T-helper 17 cell (primary cell): ENCODE measurements at places on chromosomes 4 and X.
A peak's percentile ranks its signal among the peaks of the same experiment; 100 is the strongest.

- no peak for DNase-seq
These were observed 18.3 kb downstream of the BLOC1S4 start for GRCh38 chr4:6734165-6734786.

DNA sequence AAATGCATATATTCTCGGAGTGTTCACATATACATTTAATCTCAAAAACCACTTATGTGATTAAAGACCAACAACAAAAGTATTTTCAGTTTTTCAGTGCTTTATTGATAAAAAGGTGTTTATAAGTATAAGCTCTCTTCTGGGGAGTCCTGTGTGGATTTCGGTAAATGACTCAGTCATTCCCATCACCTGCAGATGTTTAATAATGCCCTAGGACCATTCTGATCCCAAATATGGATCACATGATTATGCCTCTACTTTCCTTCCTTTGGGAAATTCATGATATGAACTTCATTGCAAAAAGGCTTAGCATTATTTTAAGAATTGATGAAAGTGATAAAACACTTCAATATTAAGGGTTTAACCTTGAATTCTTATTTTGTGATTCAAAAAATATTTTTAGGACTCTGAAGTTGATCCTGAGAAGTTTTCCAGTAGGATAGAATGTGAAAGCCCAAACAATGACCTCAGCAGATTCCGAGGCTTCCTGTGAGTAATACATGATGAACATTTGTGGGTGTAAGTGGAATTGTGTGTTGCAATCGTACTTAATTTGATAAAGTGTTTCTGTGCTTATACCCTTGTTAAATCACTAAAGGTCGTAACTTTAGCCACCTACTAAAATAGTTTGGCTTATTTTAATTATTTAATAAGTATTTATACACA, 40.2 kb downstream of the ATP10D start:
- DNase-seq, result no peak

DNA sequence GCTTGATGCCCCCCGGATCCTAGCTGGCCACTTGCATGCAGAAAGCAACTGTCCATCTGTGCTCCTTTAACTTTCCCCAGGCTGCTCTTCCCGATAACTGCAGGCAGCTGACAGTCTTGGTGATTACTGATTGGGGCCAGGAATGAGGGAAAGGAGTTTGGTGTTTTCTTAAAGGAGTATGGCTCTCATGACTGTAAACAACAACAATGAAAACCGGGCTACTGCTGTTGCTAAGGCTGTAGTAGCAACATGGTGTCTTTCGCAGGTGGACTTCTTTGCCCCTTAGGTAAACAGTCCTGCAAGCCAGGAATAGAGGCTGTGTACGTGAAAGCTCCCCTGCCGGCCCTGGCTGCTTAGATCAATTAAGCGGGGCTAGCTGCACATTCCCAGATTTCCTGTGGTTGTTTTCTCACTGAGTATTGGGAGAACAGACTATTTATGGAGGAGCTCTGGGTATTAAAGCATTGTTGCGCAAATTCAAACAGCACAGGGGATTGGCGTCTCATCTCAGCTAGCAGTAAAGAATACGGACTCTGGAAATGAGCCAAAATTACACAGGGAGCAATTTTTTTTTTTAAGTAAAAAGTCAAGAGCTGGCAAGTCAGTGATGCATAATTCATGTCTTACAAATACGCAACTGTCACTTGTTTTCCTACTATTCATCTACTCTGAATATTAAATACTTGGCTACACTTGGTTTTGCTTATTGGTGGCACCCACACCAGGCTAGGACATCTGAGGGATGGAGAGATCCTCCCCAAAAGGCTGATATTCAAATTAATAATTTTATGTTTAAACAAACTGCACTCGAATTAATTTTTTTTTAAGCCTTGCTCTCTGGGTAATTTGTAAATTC, 61.6 kb upstream of the NAP1L5 start:
- no peak for DNase-seq

GRCh38 chrX:41335198-41335957, 1.4 kb downstream of the DDX3X start:
- no peak for DNase-seq

GRCh38 chr4:139243448-139244365, 36.3 kb downstream of the MGARP start:
- DNase-seq, result no peak

DNA sequence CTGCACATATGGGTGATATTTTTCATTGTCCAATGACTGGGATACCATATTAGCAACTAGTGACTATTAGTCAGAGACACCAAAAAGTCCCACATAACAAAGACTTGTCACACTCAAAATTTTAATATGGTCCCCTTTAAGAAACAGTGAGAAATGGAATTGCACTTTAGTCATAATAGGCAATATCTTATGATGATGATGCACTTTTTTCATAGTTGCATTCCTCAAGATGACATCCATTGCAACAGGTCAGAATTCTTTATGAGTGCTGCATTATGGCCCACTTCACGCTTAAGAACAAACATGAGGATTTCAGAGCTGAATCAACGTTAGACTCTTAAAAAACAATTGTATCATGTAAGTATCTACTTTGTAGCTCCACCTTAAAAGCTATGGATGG, 608.4 kb upstream of the HTR2C start:
- DNase-seq, result no peak

GRCh38 chr4:139458999-139459398, 5.1 kb downstream of the RAB33B start:
- no peak for DNase-seq

DNA sequence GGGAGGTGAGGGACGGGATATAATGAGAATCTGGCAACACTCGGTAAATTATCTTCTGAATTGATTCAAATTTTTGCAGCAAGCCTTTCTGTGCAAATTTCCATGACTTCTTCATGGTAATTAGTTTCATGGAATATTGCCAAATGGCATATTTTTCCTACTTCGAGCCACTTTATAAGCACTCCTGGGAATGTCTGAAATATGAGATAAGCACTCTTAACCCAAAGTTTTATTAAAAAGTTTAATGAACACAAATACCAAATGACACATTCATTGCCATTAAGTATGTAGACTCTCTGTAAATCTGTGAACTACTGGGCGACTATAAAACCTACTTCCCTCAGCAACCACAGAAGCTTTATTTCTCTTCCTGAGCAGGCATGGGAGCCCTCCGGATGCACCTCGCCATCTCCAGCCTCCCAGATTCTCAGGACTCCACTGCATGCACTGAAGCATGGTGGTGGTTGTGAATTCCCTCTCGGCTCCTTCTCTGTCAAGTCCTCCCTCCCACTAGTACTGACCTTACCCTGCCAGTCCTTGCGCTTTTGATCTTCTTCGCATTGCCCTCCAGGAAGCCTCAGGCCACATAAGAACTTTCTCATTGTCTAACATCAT, 154.4 kb upstream of the RPL34 start:
- no peak for DNase-seq

GRCh38 chr4:185831125-185831815, 19.3 kb upstream of the SORBS2 start:
- no peak for DNase-seq

DNA sequence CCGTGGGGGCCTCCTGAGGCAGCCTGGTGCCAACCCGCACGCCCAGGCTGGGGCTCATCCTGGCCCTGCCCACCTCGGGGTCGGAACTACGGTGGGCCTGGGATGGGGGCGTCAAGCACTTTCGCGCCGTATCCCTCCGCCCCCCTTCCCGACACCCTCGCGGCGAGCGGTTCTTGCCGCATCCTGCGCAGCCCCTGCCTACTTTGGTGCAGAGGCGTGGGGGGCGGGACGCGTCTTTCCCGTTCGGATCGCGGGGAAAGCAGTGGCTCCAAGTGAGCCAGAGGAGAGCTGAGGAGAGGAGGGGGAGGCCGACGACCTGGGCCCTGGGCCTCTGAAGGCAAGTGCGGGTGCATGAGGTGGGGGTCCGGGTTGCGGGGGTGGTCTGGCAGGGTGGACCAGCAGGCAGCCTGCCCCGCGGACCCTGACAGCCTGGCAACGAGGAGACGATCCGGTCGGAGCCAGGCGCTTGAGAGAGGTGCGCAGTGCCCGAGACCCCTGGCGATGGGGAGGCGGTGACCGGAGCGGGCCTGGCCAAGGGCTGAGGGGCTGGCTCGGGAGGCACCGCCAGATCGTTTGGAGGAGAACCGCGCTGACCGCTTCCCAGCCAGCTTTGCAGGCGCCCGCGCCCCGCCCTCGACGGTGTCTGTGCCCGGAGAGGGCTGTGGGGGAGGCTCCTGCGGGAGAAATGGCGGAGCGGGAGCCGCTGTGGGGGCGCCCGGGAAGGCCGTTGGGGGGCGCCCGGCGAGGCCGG, at the start of gene GPRASP2:
Gene GPRASP2 (plus strand): TSS at position 233 of the 751 bp plus-strand sequence. CDS start 2,422 bp downstream, outside the sequence.
- DNase-seq, result peak; percentile 9

DNA sequence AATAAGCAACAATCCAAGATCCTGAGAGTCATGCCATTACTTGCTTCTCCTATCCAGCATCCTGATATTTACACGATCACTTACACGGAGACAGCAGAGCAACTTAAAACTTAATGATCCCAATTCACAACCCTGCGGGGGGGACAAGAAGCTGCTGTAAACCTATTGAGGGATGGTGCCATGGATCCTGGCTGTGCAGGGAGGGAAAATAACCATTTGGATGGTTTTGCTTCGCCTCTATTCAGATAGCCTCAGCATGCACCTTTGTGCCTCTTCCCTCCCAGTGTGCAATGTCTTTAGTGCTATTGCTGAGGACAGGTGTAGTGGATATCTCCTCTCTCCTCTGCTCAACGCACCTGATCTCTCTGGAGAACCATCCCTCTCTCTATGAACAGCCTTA, 89.7 kb upstream of the PPARGC1A start:
- DNase-seq, result no peak

DNA sequence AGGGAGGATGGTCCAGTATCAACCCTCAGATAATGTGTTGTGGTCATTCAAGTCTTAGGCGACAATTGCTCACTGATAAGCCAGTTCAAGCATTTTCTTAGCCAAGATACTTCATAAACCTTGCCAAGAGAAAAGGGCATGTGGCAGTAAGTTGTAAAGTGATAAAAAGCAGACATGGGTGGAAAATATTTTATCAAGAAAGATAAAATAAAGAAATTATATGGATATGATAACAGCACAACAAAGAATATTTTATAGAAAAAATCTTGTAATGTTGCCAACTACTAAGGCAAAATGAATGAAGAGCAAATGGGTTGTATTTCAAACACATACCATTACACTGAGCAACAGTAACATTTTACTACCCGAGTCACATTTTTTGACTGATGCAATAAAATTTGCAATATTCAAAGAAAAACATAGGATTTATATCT, 217.4 kb upstream of the PITX2 start:
- no peak for DNase-seq

DNA sequence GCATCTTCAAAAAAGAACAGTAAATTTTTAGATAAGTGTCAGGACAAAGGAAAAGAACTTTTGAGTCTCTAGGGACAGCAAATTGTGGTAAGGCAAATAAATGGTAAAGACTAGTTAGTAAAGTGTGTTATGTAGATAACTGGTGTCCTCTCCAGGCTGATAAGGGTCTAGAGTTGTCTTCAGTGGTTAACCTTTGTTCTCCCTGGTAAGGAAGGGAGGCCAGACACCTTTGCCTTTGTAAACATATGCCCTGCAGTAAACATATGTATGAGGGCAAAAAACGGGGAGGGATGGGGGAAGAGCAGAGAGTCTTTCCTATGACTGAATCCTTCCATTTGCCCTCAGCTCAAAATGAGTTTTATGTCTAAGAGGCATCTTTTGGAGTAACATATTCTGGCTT, 384.6 kb downstream of the HNRNPD start:
- DNase-seq, result no peak

- no peak for DNase-seq
These were observed 39.1 kb upstream of the NPFFR2 start for GRCh38 chr4:71992571-71993312.

GRCh38 chr4:10016169-10016568, 5.1 kb downstream of the SLC2A9 start:
- no peak for DNase-seq

DNA sequence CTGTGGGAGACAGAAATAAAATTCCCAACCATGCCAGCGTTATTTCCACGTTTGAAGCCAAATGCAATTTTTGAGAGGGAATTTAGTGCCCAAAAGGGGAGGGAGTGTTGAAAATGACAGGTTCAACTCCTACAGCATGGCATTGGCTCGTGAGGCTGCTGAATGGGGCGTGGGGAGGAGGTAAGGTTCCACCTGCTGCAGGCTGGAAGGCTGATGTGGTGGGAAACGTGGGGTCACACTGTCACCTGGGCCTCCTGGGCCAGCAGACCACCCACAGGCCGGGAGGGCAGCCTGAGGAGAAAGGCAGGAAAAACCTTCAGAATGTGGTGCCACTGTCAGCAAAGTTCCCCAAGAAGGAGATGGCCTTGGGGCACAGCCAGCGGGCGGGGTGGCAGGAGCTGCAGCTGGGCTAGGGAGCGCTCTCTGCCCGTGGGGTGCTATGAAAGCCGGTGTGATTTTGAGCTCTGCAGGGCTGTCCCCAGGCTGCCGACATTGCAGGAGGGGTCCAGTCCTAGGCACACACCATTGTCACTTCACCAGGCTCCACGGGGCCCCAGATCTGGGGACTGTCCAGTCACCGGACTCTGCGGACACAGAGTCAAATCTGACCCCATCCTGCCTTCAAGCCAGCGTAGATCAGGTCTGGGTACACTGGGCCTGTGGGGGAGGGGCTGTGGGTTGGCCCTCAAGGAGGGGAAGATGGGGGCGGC, 19.6 kb downstream of the MSANTD1 start:
- no peak for DNase-seq

DNA sequence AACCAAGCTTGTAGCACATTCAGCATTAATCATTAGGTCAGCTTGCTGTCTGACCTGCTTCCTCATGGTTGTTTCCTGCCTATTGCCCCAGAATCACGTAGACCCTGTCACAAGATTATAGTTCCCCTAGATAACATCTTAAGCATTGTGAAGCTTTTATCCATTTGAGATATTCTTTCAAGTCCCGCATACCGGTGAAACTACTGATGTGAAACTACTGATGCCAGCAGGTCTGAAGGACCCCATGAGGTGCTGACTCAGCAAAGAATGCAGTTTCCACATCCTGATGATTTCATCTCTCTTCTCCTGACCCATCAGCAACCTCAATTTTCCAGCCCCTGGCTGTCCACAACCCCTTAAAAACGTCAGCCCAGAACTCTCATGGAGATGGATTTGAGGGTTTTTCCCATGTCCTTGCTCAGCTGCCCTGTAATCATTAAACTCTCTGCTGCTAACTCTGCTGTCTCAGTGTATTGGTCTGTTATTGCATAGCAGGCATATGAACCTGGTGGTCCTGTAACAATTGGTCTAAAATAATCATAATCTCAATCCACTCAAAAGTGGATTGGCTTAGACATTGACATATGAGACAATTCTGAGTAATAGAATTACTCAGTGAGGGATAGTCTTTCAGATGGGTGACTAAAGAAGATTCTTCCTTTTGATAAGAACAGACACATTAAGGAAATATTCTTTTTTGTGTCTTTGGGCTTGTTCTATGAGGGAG, 26.3 kb upstream of the UBA6 start:
- DNase-seq, result no peak

GRCh38 chrX:32598707-32599106, 612.6 kb downstream of the DMD start:
- no peak for DNase-seq
